ENCODE measurements at places on chromosomes 4 and X. TPM values are rescaled to one million over a fixed set of nuclear protein-coding genes. Genes with fewer than 3 reads are reported as not detected.

DNA sequence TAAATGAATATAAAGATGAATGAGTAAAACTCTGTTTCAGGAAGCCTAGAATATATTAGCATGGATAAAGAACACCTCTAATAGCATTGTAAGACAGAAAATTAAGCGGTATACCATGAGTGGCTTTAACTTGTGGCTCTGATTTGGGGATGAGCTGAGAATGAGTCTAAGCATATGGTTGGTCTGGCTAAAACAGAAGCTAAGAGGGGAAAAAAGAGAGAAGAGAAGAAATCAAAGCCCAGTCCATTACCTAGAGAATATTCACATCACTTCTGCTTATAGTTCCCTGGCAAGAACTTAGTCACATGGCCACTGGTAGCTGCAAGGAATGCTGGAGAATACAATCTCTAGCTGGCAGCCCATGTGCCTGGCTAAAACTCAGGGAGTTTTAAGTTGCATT is 414.5 kb downstream of the PRDM5 start:
- DNase-seq: no peak

DNA sequence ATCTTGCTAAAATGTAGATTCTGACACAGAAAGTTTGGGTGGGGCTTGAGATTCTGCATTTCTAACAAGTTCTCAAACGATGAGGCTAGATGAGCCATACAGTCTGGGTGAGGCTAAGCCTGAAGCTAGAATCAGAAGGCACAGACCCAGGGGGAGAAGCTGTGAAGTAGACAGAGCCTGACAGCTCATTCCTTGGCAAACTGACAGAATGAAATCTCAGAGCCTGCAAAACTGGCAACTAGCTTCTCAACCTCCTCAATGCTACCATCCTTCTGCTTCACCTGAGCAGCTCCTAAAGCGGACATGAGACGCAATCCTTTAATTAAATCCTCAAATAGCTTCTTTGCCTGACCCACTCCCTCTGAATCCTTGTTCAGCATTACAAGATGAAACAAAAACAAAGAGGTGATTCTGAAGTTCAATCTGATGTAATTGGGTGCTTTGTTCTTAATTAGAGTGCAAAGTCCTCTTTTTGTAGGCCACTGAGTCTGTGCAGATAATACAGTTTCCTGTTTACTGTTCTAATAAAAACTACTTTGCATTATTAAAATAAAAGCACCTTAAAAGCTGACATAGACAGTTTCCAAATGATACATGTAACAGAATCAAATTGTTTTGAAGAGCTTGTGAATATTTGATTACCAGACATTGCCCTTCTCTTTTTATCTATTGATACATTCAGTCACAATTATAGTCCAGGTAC is 71.0 kb upstream of the BMP2K start:
- no peak for DNase-seq

SPANXB1 gene
- not detected for polyA plus RNA-seq

- no peak for DNase-seq
Observed at GRCh38 chr4:37555322-37555721, 130.9 kb downstream of the RELL1 start.

- DNase-seq: no peak
Observed at GRCh38 chr4:165905405-165906027, 32.5 kb downstream of the TLL1 start.

CRLF2 gene
- not detected for polyA plus RNA-seq

- no peak for DNase-seq
Observed at GRCh38 chrX:76148753-76149152, 24.1 kb upstream of the PBDC1 start.

DNA sequence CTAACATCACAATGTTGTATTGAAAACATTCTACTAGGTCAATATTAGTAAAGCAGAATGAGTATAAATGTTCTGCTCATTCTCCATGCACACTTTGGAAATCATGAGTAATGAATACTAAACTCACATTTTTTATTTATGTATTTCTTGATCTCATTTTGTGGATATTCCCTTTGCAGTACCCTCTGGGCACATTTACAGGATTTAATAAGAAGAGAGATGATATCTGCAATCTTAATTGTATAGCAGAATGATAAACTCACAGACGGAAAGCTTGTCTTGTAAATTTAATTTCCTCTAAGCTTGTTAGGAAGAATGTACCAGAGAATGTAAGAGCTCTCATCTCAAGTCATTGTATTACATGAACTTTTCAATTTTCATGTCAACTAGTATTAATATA is 1279.7 kb downstream of the PCDH7 start:
- no peak for DNase-seq

DNA sequence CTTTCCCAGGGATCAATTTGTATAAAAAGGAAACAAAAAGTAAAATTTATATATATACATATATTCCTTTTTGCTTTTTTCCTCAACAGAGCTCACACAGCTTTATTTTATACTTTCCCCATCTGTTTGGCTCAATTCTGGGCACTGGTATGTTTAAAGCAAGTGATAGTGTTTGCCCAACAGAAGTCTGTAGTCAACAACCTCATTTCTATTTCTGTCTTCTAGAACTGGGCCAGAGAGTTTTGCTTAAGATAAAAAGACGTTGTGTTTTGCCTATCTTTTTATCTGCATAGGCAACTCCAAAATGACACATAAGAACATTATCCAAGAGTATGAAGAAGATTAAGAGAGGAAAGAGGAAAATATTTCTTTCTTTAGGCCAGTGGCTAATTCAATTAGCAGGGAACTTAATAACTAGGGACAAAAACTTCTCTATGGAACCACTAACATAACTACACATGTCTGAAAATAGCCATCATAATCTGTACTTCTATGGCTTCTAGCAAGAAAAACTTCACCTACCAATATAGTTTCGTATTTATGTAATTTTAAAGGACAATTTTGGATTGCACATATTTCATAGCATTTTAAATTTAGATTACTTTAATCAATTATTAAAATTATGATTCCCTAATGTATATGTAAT is 1300.5 kb downstream of the ARAP2 start:
- DNase-seq: no peak

UBL4A gene
- polyA plus RNA-seq: 29.3 TPM

DNA sequence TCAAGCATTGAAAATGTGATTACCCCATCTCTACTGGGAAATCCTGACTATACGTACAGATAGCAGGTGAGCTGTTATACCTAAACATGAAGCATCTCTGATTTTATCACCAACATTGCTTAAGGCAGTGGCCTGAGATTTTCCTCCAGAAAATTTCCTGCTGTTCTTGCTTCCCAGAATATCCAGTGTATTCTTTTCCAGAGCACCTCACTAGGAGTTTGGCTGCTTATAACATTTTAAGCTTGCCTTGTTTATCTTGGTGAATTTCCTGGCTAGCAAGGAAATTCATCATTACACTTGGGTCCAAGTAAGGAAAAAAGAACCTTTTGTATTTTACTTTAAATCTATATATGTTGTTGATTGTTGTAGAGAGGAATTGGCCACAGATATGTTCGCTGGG is 73.0 kb upstream of the CLCN4 start:
- DNase-seq: no peak

DNA sequence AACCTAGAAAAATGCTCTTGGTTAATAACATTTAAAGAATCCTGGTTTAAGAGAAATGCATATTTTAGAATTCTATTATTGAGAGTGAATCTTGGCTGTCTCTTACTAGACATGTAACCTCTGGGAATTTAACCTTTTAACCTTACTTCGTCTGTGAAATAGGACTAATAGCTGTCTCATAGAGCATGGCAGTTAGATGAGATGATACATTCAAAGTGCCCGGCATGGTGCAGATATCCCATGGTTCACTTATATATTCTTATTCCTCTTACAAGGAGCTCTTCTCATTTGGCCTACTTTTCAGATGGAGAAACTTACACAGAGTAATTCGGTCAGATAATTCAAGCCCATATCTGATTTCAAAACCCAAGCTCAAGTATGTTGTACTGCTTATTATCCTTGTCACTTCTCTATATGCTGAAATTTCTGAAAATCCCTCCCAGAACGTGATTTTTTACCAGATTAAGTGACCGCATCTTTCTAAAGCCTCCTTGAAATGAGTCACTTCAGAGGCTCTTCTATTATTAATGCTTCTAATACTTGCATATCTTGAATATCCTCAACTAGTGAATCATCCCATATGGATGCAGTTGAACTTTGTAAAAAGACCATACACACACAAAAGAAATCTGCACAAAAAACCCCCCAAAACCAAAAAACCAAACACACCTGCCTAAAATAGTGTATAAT is 4.9 kb downstream of the CDKN2AIP start:
- DNase-seq: no peak

DNA sequence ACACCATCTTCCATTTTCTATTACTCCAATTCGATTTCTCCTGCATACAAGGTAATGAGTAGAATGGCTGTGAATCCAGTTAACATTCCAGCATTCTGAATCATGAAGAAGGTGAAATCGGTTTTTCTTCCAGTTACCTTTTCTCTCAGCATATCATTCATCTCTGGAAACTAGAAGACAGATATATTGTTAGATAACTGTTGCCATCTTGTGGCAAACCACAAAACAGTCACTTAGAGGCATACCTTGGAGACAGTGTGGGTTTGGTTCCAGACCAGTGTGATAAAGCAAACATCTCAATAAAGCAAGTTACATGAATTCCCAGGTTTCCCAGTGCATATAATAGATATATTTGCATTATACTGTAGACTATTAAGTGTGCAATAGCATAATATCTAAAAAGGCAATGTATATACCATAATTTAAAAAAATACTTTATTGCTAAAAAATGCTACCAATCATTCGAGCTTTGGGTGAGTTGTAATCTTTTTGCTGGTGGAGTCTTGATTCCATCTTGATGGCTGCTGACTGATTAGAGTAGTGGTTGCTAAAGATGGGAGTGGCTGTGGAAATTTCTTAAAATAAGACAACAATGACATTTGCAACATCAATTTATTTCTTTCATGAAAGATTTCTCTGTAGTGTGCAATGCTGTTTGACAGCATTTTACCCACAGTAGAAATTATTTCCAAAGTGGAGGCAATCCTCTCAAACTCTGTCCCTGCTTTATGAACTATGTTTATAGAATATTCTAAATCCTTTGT is 82.1 kb downstream of the SLC39A8 start:
- DNase-seq: peak; percentile 23

- DNase-seq: no peak
Observed at GRCh38 chr4:14908635-14909034, 93.6 kb upstream of the CPEB2 start.

PLP1 gene
- polyA plus RNA-seq: 3.5 TPM

DNA sequence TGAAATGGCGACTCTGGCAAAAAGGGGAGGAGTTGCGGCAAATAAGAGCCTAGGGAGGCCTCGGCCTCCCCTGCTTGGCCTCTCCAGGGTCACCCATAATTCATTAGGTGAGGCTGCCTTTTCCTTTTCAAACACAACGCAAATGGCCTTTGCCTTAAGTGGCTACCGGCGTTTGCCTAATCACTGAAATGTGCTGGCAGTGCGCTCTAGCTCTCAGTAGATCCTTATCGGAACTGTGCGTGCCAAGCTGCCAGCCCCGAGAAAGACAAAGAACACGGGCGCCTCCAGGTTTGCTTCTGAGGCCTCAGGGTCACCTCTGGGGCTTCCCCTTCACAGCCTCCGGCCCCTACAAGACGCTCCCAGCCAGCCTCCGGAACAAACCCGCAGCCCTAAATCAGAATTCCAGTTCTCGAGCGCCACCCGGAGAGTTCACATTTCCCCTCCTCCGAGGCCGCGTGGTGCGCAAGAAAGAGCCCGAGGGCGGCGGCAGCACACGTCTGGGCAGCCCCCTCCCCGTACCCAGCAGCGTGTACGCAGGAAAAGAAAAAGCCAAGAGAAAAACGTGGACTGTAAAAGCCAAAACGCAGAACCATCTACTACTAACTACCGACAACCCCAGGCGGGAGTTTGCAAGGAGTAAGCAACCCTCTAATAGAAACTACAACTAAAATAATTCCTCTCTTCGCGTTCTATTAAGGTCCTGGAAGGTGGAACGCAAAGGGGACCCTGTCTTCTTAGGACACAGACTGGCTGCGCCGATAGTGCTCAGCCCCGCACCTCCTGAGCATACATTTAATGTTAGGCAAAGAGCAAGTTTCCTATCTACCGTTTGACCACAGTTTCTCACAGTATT is 76.5 kb upstream of the BCOR start:
- no peak for DNase-seq

STOX2 gene
- polyA plus RNA-seq: 8.8 TPM

FGF13 gene
- 30.8 TPM for polyA plus RNA-seq

PNMA3 gene
- 16.7 TPM for polyA plus RNA-seq

DNA sequence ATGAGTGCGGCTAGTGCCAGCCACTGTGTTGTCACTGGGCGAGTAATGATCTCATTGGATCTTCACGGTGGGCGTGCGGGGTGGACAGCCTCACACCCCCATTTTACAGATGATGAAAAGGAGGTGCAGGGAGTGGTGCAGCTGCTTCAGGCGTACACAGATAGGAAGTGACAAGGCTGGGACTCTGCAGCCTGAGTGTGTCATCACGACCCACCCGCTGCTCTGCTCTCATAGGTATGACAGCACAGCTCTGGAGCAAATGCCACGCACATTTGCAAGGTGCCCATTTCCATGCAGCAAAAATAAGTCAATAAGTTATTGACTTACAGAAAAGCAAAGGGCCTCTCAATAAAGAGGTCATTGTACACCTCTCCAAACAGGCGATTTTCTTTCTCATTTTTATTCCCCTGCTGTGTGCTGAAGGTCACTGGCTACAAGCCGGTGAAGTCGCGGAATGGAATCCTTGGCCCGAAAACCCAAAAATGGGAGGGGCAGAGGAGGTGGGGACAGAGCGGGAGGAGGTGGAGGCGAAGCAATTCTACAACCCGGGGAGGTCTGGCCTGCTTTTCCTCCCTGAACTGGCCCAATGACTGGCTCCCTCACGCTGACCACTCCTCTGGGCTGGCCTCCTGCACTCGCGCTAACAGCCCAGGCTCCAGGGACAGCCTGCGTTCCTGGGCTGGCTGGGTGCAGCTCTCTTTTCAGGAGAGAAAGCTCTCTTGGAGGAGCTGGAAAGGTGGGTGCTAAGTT is at the start of gene SOD3:
TSS of gene SOD3 (plus strand) at position 658 of the 750 bp plus-strand sequence. CDS start 3,949 bp downstream, outside the sequence.
- DNase-seq: no peak

FLNA gene
- 423 TPM for polyA plus RNA-seq

DNA sequence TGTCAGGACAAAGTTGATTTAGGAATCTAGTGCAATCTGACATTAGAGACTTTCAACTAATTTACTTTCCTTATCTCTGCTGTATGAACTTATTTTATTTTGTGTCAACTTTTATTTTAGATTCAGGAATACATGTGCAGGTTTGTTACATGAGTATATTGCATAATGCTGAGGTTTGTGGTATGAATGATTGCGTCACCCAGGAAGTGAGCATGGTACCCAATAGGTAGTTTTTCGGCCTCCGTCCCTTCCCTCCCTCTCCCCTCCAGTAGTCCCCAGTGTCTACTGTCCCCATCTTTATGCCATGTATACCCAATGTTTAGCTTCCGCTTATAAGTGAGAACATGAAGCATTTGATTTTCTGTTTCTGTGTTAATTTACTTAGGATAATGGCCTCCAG is 68.7 kb upstream of the TEX13D start:
- no peak for DNase-seq

- no peak for DNase-seq
Observed at GRCh38 chrX:51896626-51897025, 3.2 kb downstream of the MAGED1 start.

ZNF732 gene
- polyA plus RNA-seq: 2.2 TPM
